Heart right ventricle (tissue), 16 donors: ENCODE measurements at places on chromosomes 13 and 19. TPM values are rescaled to one million over a fixed set of nuclear protein-coding genes. Genes with fewer than 3 reads are reported as not detected.

Gene ZSCAN4
- 0.29 TPM for polyA plus RNA-seq

Gene CEACAM8
- not detected for polyA plus RNA-seq

Gene TRAPPC2B
- 31.8 TPM for polyA plus RNA-seq

Gene ADGRL1
- 5.1 TPM for polyA plus RNA-seq

Gene TGFBR3L
- 1.9 TPM for polyA plus RNA-seq

GRCh38 chr19:35991731-35992450 lies 3.1 kb upstream of the SDHAF1 start:
- no peak for DNase-seq

DNA sequence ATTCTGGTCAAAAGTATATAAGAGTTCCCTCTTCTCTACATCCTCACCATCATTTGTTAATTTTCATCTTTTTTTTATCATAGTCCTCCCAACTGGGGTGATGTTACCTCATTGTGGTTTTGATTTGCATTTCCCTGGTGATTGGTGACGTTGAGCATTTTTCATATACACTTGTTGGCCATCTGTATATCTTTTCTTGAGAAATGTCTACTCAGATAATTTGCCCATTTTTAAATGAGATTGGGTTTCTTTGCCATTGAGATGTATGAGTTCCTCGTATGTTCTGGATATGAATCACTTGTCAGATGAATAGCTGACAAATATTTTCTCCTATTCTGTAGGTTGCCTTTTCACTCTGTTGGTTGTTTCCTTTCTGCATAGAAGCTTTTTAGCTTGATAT lies 2.4 kb downstream of the CD33 start:
- DNase-seq: no peak

DNA sequence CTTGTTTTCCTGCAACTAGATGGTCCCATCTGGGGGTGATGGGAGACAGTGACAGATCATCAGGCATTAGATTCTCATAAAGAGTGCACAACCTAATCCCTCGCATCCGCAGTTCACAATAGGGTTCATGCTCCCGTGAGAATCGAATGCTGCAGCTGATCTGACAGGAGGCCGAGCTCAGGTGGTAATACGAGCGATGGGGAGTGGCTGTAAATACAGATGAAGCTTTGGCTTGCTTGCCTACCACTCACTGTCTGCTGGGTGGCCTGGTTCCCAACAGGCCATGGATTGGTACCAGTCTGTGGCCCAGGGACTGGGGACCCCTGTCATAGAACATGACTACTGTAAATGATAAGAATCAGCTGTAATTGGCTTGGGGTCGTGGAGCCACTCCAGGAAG lies 28.0 kb downstream of the WDR88 start:
- DNase-seq: no peak

DNA sequence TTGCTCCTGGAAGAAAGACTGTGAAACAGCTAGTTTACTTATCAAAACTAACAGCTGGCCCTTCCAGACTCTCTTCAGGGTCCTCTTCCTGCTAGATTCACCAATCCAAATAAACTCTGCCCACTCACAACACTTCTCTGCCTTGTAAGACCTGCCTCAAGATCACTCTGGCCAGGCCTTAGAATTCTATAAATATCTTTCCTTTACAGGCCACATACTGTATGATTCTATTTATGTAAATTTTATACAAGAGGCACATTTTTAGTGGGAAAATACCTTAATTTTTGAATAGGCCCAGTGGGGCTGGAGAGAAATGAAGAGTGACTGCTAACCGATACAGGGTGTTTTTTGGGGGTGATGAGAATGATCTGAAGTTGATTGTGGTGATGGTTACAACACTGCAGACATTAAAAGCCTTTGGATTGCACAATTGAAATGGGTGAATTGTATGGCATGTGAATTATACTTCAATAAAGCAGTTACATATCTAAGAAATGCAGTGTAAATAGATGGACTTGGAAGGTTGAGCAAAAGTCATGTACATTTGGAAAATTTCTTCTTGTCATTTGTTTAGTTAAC lies 141.8 kb downstream of the GPC5 start:
- no peak for DNase-seq

DNA sequence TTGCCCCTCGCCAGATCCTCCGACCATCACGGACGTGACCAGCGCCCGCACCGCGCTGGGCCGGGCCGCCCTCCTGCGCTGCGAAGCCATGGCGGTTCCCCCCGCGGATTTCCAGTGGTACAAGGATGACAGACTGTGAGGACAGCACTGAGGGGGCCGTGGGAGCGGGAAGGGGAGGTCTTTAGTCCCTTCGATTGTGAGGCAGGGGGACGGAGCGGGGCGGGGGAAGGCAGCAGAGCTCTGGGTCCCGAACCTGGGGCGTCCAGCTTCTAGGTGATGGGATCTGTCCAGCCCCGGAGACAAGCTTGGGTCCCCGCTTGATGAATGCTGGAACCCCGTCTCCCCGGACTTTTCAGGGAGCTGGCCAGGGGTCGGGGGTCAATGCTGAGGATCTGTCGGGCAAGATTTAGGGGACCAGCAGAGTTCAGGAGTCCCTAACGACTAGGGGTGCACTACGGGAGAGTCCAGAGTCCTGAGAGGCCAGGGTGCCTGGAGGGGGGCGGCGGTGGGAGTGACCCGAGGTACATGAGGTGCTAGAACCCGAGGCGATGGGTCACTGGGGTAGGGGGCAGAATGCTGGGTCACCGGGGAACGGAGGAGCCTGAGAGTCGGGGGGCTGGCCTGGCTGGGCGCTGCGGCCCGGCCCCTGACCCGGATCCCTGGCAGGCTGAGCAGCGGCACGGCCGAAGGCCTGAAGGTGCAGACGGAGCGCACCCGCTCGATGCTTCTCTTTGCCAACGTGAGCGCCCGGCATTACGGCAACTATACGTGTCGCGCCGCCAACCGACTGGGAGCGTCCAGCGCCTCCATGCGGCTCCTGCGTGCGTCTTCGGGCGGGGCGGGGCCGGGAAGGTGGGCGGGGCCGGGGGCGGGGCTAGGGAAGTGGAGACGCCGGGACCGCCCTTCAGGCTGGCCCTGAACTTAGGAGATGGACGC lies 14.6 kb downstream of the VSIG10L start:
- peak; percentile 40 for DNase-seq

DNA sequence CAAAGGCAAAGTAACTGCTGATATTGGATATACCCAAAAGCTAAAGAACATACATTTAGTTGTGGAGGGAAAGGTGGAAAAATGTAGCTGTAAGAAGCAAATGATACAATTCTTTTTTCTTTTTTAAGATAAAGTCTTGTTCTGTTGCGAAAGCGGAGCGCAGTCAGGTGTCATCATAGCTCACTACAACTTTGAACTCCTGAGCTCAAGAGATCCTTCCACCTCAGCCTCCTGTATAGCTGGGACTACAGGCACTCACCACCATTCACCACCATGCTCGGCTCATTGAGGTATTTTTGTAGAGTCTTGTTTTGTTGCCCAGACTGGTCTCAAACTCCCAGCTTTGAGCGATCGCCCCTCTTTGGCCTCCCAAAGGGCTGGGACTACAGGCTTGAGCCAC lies 38.0 kb downstream of the TBC1D4 start:
- DNase-seq: no peak

DNA sequence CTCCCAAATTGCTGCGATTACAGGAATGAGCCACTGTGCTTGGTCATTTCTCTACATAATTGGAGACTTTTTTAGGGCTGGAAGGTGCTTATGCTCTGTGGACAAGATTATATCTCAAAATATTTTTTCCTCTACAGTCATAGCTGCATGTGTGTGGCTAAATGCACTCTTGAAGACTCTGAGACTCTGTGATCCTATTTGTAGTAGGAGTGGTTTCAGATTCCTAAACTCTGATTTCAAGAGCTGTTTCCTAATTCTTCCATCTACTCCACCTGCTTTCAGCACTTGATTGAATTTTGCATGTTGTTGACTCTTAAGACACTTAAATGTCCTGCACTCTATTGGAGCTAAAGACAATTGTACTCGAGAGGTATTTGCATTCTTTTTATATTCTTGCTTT lies 78.0 kb downstream of the KLF5 start:
- no peak for DNase-seq
